Activated CD4-positive, CD25-positive, alpha-beta regulatory T cell treated with anti-CD3 and anti-CD28 coated beads, Interleukin-2, amount 50 U/mL, for 16 hours (primary cell): ENCODE measurements at places on chromosomes 3 and 15.

GRCh38 chr15:58951388-58952007, 18.0 kb upstream of the SLTM start:
- no peak for DNase-seq

DNA sequence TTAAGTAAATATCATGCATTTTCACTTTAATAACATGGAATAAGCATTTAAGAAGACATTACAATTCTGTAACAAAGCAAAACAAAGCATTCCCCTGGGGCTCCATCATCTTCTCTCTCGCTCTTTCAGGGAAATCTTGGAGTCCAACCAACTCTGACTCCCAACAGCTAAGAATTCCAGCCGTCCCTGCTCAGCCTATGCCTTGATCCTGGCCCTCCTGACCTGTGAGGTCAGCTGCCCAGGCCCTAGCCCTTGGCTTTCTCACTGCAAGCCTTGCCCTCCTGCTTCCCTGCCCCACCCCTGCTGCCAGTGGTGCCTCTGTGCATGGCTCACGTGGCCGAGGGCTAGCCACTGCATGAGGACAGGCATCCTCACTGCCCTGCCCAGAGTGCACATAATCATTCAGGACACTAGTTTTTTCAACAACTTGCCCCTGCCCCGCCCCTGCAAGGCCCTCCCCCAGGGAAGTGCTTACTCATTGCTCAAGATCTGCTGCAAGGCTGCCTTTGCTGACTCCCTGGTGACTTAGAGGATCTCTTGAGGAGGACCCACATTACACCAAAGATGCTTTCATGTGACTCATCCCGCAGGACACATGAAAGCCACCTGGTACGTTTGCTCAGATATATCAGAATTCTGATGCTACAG, 37.6 kb downstream of the MTMR10 start:
- DNase-seq: no peak

GRCh38 chr3:161337311-161337710, 34.0 kb downstream of the SPTSSB start:
- DNase-seq: no peak

DNA sequence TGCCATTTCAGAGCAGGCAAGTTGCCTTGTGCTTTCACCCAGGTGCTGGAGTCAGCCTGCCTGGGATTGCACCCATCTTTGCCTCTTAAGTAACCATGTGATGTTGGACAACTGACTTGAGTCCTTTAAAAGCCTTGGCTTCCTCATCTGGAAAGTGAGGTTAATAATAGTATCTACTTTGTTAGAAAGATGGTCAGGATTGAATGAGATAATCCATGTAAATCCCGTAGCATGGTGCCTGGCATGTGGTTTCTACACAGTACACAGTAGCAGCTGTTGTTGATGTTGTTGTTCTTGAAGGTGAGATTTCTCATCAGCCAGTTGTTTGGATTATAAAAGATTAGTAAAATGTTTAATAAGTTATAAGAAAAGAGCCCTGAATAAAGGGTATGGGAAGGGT, 48.8 kb downstream of the PSMD6 start:
- no peak for DNase-seq

DNA sequence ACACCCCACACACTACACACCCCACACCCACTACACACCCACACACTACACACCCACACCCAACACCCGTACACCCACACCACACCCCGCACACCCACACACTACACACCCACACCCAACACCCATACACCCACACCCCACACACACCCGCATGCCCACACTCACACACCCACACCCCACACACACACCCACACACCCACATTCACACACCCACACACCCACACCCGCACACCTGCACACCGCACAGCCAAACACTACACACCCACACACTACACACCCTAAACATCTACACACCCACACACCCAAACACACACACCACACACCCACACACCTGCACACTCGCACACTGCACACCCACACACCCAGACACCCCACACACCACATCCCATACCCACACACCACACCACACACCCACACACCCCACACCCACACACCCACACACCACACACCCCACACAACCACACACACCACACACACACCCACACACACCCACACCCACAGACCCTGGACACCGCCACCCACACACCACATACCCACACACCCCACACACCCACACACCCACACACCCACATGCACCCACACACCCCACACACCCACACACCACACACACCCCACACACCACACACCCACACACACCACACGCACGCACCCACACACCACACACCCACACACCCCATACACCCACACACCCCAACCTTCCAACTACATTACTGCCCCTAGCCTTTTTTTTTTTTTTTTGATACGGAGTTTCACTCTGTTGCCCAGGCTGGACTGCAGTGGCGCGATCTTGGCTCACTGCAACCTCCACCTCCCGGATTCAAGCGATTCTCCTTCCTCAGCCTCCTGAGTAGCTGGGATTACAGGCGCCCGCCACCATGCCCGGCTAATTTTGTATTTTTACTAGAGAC, 16.9 kb downstream of the CEP19 start:
- no peak for DNase-seq

DNA sequence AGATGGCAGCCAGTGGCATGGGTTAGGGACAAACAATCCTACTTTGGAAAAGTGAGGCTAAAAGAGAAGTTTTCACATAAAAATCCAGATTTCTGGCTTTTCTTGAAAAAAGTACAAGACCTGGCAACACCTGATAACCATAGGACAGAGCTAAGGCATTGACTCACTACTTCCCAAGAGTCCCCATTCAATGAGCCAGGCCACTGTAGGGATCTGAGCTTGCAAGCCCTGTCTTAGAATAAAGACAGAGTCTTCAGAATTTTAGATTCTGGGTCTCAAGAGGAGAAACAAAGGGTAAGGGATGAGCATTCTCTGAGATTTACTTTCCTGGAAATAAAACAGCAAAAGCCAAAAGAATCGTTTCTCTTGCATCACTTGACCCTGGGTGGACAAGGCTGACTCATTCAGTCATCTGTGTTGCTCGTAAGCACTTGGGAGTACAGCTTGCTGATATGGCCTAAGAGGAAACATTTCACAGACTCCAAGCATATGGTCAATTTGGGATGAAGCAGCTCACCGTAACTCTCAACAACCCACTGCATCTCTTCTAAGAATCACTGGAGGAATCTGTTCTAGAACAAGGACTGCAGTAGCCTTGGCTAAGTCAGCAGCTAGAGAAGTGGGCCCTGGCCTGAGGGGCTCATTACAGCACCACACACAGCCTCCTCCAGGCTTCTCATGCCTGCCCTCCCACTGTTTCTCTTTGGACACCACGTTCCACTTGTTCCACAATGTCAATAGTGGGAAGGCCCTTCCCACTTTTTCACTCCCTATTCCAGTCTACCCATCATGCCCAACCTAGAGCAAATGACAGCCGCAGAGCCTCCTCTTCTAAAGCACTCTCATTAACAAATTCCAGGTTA, 86.2 kb downstream of the RFTN1 start:
- no peak for DNase-seq

DNA sequence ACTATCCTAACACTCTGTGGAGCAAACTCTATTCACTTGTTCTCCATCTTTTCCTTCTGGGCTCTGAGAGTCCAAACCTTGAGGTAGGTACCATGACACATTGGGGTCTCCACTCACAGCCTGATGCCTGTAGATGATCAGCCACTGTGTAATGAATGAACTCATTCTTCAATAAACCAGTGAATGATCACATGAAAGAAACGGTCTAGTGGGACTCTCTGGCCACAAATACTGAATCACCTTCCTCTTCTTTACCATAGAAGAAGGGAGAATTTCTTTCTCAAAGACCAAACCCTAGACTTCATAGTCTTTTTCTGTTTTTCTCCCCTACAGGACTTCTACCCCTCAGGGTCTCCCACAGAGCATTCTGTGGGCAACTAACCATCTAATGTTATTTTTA, 20.5 kb upstream of the ABHD2 start:
- DNase-seq: no peak

GRCh38 chr3:196645096-196645495, 5.6 kb downstream of the NRROS start:
- no peak for DNase-seq

- no peak for DNase-seq
These were observed 279.9 kb downstream of the PTPRG start for GRCh38 chr3:61841111-61841845.

DNA sequence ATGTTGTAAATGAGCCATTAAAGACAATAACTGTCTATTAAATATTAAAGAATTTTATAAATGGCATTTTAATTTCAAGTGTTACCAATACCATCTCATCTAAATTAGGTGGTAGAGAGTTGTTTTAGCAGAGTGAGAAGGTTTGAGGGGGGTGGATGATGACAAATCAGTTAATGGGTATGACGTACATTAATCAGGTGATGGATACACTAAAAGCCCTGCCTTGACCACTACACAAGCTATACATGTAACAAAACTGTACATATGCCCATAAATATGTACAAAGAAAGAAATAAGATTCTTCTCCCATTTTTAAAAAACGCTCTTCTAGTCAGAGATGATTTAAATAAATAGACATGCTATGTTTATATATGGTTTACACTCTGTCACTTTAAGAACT, 40.0 kb downstream of the TAFA4 start:
- DNase-seq: no peak

GRCh38 chr3:188929137-188929536, 242.6 kb upstream of the TPRG1 start:
- DNase-seq: no peak

DNA sequence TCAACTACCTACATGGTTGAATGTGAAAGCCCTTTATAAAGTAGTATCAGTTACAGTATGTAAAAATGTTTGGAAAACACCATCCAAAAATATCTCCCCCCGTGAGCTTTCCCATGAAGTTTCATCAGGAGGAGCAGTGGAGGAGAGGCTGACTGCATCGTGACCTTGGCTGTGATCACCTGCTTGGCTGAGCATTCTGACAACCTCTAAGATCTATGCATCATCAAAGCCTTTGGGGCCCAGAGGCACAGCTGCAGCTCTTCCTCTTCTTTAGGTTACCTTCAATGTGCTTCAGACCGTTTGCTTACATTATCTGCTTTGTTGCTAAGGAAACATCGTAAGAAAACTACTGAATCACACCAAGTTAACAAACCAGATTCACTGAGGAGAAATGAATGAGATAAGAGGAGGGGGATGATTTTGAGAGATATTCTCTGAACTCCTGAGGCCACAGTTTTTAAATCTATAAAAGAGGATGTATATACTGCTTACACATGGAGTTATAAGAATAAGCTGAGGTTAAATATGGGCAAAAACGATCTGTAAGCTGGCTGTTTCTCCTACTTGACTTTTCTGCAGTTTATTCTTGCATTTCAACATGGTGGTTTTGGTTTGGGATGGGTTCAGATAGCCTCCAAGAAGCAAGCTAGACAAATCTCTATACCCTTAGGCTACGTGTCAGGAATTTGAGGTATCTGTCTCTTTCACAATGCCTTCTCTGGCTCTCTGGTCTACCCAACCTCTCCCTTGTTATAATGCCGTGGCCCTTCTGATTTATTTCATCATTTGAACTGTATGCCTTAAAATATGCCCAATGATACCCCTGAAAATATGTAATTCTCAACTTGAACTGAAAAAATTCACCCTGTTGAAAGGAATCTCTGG, 4.0 kb downstream of the GCSAM start:
- DNase-seq: no peak

- peak; percentile 6 for DNase-seq
These were observed 129.8 kb downstream of the NSMCE3 start for GRCh38 chr15:29139540-29140459.

- DNase-seq: no peak
These were observed 8.9 kb downstream of the MCM2 start for GRCh38 chr3:127606981-127607595.

DNA sequence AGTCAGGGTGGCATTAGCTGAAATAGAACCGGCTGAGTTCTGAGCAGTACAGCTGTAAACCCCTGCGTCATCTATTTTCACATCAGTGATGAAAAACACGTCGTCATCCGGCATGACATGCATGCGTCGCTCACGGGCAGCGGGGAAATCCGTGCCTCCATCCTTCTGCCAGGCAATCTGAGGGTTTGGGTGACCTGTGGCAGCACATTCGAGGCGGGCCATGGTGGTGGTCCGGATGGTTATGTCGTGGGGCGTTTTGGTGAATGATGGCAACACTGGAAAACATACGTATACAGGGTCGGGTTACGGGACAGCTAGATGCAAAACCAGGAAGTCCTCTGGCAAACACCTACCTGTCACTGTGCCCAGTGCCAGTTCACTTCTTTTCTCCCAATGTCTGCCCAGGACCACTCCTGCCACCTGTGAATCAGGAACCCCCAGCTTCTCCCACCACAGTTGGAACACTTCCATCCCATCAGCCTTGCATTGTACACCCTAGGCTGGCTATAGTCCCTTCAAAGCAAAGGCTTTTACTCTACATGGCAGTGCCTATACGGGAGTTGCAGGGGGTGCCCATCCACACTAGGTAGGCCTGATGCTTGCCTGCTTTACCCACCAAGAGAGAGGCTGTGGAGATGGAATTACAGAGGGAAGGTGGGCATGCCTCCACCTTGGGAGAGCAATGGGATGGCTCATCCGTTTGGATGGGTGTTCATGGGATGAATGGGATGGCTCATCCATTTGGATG, 116.7 kb downstream of the LRIG1 start:
- DNase-seq: no peak

DNA sequence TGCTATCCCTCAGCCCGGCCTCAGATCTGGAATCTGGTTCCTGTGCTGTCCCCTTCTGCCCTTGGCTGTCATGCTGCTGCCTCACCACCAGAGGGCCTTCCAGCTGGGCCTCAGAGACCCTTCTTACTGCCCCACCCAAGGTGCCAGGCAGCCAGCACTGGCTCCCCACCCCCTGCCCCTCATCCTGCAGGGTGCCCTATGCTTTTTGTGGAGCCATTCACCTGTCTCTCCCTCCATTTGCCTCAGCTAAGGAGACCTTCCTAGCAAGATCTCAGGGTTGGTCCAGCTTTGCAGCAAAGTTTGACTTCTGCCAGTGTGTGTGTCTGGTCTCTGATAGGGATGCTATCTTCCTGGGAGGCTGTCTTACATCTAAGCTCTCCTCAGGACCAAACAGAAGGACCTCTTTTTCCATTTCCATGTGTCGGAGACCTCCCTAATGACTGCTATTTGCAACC, 1.9 kb upstream of the VWA5B2 start:
- no peak for DNase-seq

DNA sequence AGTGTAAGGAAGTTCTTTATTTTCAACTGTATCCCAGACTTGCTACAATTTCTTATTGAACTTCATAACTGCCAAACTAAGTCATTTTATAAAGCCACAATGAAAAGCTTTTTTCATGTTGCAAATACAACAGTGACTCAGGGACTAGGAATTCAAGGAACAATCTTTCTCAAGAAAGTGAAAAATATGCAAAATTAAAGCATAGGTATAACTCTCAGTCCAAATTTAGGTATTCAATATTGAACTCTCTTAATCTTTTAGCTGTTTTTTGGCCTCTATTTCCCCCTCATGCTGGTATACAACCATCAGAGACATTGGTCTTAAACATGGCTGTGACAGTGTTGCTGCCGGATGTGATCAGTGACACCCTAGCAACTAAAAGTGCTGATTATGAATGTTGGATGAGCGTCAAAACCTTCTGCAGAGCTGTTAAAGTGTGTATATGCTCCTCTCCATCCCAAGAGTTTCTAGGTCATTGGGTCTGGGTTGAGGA, 476.9 kb downstream of the ZNF385D start:
- DNase-seq: no peak

GRCh38 chr15:69524296-69524695, 71.7 kb downstream of the RPLP1 start:
- DNase-seq: no peak

- DNase-seq: no peak
These were observed 6.4 kb downstream of the WDR5B start for GRCh38 chr3:122409446-122409845.

- no peak for DNase-seq
These were observed 64.8 kb upstream of the CLSTN2 start for GRCh38 chr3:139870000-139870675.

GRCh38 chr3:127541320-127541719, 49.2 kb downstream of the TPRA1 start:
- no peak for DNase-seq
